Substantia nigra (tissue), 51 donors: ENCODE measurements at places on chromosomes 12 and 14.

DNA sequence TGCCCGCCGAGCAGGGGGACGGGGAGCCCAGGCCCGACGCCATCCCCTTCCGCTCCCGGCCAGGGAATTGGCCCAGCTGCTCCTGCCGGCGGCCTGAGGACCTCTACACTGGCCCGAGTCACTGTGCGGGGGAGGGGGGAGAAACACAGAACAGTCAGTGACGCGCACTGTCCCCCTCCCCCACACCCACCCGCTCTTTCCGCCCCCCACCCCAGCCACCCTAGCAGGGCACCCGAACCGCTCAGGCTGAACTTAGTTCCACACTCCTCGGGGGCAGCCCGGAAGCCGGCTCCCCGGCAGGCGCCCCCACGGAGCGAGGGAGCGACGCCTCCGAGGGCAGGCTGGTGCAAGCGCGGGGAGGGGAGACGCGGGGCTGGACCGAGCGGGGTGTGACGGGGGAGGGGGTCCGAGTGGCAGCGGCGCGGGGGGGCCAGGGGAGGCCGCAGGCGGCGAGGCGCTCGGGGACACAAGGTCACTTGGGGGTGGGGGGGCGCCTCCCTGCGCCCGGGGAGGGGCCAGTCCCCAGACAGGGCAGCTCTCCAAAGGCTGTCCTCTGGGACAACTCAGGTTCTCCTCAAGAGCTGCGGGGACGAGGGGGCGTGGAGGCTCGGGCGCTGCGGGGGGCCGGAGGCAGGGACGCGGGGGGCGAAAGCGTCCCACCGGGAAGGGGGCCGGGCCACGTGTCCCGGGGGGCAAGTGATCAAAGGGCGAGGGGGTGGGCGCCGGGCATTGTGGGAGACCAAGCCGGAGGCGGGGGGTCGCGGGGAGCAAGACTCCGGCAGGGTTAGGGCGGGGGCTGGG lies 648 bp downstream of the CHD4 start:
- DNase-seq, result peak; percentile 73

- no peak for DNase-seq
Measured at GRCh38 chr14:103623883-103624482, 5.0 kb upstream of the KLC1 start.

GRCh38 chr14:68210729-68211299 lies 391.2 kb downstream of the RAD51B start:
- no peak for DNase-seq

- no peak for DNase-seq
Measured at GRCh38 chr14:57981817-57982560, 116.1 kb upstream of the SLC35F4 start.

DNA sequence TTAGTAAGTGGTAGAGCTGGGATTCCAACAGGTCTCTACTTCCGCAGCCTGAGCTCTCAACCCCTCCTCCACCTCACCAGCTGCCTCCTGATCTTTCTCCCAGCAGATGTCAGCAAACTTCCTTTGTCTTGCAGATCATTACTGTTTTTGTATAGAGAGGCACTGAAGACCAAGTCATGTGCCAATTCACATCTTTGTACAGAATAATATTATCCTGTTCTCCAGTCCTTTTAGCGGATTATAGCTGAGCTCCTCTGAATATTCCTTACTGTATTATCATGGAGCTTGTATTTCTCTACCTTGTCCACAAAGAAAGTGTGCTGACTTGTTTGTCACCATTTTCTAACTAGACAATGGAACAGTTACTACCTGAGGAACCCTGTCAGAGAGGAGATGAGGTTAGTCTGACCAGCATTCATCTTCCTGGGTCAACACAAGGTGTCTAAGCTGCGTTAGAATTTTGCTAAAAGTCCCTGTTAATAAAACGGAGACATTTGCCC lies 142.3 kb upstream of the ARHGAP5 start:
- DNase-seq, result no peak

DNA sequence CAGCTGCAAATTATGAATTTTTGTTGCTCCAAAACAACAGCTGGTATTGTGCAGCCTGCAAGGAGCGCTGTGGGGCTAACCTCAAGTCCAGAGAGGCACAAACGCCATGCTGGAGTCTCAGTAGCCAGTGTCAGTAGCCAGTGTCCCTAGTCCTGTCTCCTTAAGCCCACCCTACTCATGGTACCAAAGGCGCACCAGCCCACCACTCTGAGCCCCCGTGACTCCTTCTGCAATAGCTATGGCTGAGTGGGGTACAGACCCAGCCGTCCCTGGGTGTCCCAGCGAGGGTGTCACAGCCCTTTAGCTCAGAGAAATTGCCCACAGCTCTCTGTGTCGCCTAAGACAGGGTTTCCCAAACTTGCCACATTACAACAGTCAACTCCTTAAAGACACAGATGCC lies 65.2 kb downstream of the ARL6IP4 start:
- no peak for DNase-seq

- DNase-seq, result no peak
Measured at GRCh38 chr12:59484575-59484974, 111.3 kb upstream of the SLC16A7 start.

DNA sequence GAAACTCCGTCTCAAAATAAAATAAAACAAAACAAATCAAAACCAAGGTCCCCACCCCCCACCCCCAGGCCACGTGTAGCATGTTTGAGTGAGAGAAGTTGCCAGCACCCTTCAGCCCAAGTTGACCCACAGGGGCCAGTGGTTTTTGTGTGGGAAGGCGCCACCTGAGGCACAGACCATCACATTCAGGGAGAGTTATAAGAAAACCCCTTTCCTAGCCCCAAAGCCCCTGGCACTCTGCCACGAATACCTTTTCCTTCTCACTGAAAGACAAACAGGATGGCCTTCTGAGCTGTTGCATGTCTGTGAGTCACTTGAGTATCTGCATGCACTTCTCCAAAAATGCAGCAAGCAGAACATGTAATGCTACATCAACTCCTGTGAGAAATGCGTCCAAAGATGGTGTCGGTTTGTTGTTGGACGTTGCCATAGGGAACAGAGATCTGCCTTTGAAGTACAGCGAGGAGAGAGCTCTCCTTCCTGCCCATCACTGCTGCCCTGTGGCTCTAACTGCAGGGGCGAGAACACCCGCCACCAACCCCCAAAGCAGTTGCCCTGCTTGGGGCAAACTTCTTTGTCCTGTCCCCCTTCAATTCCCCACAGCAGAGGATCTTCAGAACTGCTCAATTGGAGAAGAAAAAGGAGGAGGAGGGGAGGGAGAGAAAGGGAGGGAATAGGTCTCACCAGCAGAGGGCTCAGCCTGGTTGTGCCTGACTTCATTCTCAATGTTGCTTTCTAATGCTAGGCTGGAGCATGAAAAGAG lies 2.7 kb upstream of the TRAF3 start:
- peak; percentile 61 for DNase-seq

- DNase-seq, result no peak
Measured at GRCh38 chr12:47394070-47394469, 311.8 kb downstream of the RPAP3 start.

DNA sequence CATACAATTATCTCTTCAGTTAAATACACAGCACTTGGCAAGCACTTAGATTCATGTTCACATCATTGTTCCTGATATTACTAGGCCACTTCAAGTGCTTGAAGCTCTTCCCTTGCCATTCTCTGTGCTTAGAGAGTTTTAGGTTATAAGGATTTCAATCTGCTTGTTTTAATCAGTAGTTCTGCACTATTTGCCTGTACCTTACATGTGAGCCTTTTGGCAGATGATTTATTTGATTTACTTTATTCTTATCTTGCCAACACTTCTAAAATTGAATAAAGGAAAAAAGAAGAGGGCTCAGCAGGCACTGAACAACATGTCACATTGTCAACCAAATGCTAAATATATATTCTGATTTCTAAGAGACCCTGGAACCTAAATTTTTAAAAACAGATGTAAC lies 363.8 kb upstream of the USP15 start:
- DNase-seq, result no peak

GRCh38 chr14:93032421-93032936 lies 83.2 kb downstream of the ITPK1 start:
- no peak for DNase-seq

- peak; percentile 13 for DNase-seq
Measured at GRCh38 chr14:78356391-78356790, 186.2 kb downstream of the NRXN3 start.

DNA sequence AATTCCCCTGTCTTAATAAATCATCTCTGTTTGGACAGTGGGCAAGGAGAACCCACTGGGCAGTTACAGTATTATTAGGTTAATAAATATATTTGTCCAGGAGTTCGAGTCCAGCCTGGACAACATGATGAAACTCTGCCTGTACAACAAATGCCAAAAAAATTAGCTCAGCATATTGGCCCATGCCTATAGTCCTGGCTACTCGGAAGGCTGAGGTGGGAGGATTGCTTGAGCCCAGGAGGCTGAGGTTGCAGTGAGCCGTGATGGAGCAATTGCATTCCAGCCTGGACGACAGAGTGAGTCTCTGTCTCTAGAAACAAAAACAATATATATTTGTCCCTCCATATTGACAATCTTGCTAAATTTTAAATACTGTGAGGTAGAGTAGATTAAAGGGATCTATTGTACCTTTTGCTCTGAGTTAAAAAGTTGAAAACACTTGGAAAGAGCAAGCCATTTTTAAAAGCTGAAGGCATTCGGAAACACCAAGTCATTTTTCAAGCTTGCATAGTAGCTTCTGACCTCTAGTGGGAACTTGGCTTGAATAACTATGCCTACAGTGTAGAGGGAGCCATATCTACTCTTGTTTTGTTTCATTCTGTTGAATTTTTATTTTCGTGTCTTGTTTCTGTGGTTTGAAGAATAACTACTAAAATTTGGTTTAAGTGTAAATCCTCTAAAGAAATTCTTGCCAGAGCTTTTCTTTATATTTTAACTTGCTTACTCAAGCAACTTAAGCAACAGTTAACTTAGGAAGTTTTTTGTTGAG lies 14.6 kb upstream of the EEA1 start:
- DNase-seq, result no peak

DNA sequence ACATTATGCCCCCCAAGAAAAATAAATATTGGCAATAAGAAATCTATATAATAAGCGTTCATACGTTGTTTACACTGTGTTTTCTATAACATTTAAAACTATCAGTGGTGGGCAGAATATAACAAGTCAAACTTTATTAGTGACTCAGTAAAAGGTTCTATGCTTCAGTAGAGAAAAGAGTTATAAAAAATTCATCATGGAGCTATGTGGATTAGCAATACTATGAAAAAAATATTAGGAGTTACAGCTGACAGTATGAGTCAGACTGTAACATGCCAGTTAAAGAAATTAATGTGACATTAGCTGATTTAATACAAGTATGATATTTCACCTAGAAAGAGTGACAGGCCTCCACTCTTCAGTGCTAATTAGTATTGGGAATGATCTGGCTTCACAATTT lies 125.1 kb upstream of the GARIN6 start:
- no peak for DNase-seq

GRCh38 chr12:57187222-57188089 lies 29.1 kb upstream of the NXPH4 start:
- no peak for DNase-seq

DNA sequence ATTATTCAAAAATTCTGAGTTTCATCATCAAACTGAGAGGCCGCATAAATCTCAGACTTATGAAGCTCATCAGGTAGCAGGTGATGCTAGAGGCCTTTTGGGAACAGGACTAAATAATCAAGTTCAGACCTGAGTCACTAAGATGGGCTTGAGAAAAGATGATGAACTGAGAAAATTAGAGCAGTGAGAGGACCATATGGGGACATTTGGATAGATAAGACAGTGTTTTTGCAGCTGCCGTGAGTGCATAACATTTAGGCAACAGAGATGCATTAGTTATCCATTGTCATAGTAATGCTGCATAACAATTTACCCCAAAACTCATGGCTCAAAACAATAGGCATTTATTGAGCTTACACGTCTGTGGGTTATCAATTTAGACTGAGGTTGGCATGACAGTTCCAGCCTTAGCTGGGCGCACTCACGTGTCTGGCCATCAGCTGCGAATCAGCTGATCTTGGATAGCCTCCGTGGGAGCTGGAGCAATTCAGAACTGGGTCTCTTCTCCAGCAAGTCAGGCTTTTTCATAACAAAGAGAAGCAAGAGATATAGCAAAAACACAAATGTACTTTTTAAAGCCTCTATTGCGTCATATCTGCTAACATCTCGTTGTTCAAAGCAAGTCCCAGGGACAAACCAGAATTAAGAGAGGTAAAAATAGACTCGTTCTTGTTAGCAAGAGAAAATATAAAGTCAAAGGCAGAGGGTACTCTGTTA lies 72.8 kb downstream of the CAPZA3 start:
- DNase-seq, result no peak

GRCh38 chr12:91316161-91316906 lies 133.7 kb upstream of the DCN start:
- DNase-seq, result no peak

- DNase-seq, result no peak
Measured at GRCh38 chr12:4734625-4735340, 14.6 kb downstream of the GALNT8 start.

DNA sequence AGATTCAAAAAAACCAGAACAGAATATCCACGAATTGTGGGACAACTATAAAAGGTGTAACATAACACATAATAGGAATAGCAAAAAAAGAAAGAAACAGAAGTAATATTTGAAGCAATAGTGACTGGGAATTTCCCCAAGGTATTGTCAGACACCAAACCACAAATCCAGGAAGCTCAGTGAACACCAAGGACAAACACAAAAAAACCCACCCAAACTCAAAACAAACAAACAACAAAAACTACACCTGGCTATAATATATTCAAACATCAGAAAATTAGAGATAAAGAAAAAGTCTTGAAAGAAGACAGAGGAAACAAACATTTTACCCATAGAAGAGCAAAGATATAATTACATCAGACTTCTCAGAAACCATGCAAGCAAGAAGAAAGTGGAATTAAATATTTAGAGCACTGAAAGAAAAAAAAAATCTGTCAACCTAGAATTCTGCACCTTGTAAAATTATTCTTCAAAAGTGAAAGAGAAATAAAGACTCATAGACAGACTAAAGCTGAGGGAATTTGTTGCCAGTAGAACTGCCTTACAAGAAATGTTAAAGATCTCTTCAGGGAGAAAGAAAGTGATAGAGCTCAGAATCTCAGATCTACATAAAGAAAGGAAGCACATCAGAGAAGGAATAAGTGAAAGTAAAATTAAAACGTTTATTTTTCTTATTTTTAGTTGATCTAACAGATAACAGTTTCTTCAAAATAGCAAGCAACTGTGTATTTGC lies 12.1 kb upstream of the HMGA2 start:
- DNase-seq, result no peak

DNA sequence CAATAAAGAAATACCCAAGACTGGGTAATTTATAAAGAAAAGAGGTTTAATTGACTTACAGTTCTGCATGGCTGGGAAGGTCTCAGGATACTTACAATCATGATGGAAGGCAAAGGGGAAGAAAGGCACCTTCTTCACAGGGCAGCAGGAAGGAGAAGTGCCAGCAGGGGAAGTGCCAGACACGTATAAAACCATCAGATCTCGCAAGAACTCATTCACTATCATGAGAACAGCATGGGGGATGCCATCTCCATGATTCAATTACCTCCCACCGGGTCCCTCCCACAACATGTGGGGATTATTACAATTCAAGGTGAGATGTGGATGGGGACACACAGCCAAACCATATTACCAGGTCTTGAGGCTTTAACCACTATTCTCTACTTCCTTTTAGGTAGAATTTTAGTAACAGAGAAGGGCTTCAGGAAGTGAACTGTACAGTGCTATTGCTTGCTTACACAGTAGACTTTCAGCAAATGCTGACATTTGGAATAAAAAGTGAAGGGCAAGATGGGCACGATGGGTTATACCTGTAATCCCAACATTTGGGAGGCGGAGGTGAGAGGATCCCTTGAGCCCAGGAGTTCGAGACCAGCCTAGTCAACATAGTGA lies 40.8 kb upstream of the OR4E1 start:
- no peak for DNase-seq

GRCh38 chr14:22118899-22119477 lies 445.4 kb upstream of the OR4E1 start:
- no peak for DNase-seq
